ENCODE measurements at places on chromosomes 7 and 10. TPM values are rescaled to one million over a fixed set of nuclear protein-coding genes. Genes with fewer than 3 reads are reported as not detected.
A peak's percentile ranks its signal among the peaks of the same experiment; 100 is the strongest.

GRCh38 chr7:123580406-123581161, 21.0 kb upstream of the ASB15 start:
- peak; percentile 36 for DNase-seq

DNA sequence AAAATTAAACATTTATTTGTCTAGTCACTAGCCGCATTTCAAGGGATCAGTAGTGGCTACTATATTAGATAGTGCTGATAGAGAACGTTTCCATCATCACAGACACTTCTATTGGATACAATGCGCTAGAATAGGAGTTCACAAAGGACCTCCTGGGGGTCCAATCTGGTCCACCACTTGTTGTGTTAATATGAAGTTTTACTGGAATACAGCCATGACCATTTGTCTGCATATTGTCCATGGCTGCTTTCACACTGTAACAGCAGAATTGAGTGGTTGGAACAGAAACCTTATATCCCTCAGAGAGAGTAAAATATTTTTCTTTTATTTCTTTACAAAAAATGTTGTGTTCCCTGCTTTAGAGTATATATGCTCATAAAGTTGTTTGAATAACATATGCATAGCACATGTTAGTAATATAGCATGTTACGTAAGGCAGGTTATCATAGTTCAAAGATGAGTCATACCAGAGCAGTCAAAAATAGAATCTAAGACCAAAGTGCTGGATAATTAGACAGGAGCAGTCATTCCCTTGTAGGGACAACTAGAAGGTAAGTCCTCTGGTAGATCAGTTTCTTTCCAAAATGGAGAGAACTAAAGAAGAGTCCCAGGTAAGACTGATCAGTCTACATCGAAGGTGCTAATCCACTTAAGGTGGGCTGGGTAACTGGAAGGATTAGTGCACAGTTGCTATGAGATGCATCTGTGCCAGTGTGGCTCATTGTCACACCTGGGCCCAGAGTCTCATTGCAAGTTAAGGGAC, 14.9 kb downstream of the BZW2 start:
- DNase-seq: peak; percentile 92

DNA sequence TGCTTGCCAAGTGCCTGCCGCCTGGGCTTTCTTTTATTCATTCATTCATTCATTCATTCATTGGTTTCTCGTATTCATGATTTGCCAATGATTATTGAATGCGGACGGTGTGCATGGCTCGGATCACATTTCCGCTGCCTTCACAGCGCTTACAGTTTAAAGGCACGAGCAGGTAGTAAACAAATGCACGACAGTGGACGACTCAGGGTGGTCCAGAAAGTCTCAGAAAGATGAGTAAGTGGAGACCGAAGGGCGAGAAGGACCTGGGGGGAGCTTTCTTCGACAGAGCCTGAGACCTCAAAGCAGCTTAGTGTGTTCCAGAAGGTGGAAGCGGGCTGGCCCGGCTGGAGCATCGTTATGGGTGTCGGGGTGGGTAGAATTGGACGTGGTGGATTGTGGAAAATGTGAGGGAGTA, 506 bp downstream of the MCM10 start:
- DNase-seq: no peak

- no peak for DNase-seq
Measured at GRCh38 chr10:57018452-57018851, 657.4 kb upstream of the ZWINT start.

DNA sequence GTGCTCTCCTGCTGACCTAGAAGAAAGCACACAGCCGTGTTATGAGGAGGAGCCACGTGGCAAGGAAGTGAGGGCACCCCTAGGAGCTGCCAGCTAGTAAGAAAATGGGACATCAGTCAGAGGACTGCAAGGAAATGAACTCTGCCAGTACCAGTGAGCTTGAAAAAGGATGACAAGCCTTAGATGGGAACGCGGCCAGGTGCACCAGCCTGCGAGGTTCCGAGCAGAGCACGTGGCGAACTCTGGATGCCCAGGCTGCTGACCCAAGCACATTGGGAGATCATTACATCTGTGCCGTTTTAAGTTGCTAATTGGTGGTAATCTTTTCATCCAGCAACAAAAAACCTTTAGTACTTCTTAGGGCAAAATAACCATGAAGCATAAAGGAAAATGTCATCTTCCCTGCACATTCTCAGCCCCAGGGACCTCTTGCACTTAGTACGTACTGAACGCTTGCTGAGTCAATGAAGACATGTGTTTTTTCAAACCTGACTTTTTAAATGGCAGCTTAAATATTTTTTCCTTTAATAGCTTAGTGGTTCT, 69.4 kb downstream of the AMZ1 start:
- DNase-seq: peak; percentile 78

DNA sequence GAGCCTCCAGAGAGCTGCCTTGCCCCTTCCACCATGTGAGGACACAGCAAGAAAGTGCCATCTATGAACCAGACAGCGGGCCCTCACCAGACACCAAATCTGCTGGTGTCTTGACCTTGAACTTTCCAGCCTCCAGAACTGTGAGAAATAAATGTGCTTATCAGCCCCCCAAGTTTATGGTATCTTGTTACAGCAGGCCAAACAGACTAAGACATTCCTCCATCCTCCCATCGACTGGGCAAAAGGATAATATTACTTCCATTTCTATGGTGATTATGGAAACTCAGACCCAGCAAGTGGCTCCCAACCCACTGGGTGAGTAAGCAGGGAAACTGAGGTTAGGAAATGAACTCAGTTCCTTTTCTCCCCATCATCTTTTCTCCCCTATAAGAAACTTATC, 288.4 kb downstream of the KCNMA1 start:
- no peak for DNase-seq

CTAGE8 gene
- 9.9 TPM for total RNA-seq

DGKB gene
- 0.48 TPM for total RNA-seq

Data from PC-9 (cell line).